Thoracic aorta (tissue), 2 donors: ENCODE measurements at places on chromosomes 6 and 20. TPM values are rescaled to one million over a fixed set of nuclear protein-coding genes. Genes with fewer than 3 reads are reported as not detected.
A peak's percentile ranks its signal among the peaks of the same experiment; 100 is the strongest.

DNA sequence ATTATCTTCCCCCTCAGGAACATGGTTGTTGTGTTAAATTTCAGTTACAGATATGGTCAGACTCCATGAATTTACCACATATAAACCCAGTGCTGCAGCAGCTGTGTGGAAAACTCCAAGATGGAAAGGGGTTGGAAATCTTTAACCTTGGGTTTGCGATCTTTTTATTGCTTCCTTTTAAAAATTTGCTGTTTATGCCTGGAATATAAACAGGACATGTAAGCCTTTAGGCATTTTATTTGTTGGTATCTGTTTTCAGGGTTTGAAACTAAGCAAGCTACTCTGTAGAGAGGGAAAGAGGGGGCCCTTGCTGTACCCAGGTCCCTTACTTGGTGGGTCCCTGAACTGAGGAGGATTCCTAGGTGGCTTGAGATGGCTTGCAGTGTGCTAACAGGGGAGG lies 778 bp downstream of the PKIG start:
- H3K36me3 ChIP-seq = no peaks in the 10 kb centered on the region
- DNase-seq = no peak
- no peaks in the 10 kb centered on the region for H3K27me3 ChIP-seq
- H3K27ac ChIP-seq = peak overlapping the region; percentile 88

GRCh38 chr20:32649697-32650400 lies 23.9 kb downstream of the C20orf203 start:
- no peaks in the 10 kb centered on the region for H3K36me3 ChIP-seq
- no peaks in the 10 kb centered on the region for H3K27me3 ChIP-seq
- no peak overlapping the region for H3K27ac ChIP-seq
- H3K4me3 ChIP-seq = no peak overlapping the region
- DNase-seq = no peak
- H3K4me1 ChIP-seq = no peaks in the 10 kb centered on the region

DNA sequence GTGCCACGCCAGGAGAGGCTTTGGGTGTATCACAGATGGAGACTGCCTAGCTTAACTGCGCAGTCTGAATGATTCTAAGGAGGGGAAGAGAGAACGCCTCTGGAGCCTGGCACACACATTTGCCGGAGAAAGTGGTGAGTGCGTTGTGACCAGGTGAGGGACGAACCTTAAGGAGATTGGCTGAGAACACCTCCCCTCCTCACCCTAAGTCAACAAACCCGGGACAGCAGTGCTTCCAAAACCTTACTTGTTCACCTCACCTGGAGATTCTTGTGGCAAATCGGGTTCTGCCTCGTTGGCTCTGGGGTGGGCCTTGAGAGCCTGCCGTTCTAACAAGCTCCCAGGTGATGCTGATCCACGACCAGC lies 9.4 kb downstream of the SYNJ2 start:
- peaks cover 30% of the 10 kb centered on the region for H3K4me1 ChIP-seq
- H3K27ac ChIP-seq = no peak overlapping the region
- no peaks in the 10 kb centered on the region for H3K27me3 ChIP-seq

The RAD21L1 gene
- not detected for total RNA-seq

GRCh38 chr6:44177691-44178423 lies 19.2 kb downstream of the CAPN11 start:
- peaks cover 31% of the 10 kb centered on the region for H3K4me1 ChIP-seq
- peak; percentile 25 for DNase-seq
- H3K27ac ChIP-seq = peak overlapping the region; percentile 66
- H3K4me3 ChIP-seq = no peak overlapping the region

DNA sequence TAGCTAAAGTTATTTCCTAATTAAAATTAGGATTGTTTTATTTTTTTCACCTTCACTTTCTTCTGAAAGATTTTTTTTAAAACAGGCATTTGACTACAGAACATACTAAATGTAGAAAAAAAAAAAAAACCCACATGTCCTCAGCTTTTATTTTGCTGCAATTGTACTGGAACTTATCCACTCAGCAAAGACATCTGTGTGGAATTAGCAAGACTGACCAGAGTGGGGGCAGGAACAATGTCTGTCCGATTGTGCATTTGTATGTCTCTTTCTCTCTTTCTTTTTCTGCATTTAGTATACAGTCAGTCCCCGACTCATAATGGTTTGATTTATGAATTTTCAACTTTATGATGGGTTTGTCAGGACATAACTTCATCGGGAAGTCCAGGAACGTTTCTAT lies 77.3 kb downstream of the CHD6 start:
- H3K4me1 ChIP-seq = peaks cover 19% of the 10 kb centered on the region
- H3K27ac ChIP-seq = peak overlapping the region; percentile 57
- no peaks in the 10 kb centered on the region for H3K27me3 ChIP-seq

- DNase-seq = no peak
- no peak overlapping the region for H3K27ac ChIP-seq
- H3K4me1 ChIP-seq = peaks cover 5% of the 10 kb centered on the region
- H3K36me3 ChIP-seq = no peaks in the 10 kb centered on the region
Observed at GRCh38 chr6:154861825-154862224, 128.6 kb downstream of the SCAF8 start.

The TFAP2B gene
- total RNA-seq = not detected

- H3K4me3 ChIP-seq = no peak overlapping the region
- no peak for DNase-seq
- H3K36me3 ChIP-seq = no peaks in the 10 kb centered on the region
Observed at GRCh38 chr6:7721649-7722048, 4.2 kb upstream of the BMP6 start.

DNA sequence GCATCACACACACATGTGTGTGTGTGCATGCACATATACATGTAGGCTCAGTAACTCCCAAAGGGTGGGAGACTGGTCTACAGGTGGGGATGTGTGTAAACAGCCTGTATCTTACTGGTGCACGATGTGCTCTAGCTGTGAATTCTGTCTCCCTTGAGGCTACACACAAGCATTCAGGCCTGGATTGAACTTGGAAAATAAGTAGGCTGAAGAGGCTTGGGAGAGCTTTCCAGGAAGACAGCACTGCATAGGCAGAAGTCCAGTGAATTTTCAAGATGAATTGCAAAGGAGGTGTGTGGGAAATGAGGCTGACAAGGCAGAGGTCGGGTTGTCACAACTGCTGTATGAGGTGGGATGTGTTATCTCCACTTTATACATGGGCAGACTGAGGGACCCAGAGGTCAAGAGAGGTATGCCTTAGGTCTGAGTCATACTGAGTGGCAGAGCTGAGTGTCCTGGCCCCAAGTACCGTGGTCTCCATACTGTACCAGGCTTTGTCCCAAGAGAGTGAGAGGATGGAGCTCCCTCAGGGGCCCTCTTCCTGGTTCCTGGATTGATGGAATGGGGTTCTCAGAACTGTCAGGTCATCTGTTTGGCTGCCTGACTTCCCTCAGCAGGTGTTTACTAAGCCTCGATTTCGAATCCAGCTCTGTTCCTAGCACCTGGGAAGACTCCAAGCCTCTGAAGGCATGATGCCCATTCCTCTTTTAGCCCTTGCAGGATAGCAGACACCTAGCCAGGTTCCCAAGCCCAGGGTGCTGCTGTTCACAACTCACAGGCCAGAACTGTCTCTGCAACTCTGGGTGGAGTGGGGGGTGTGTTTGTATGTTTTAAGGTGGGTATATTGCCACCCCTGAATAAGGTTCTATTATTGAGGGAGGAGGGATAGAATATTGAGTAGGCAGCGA lies 14.4 kb downstream of the SNPH start:
- H3K27me3 ChIP-seq = no peaks in the 10 kb centered on the region
- DNase-seq = no peak
- no peaks in the 10 kb centered on the region for H3K36me3 ChIP-seq

- no peak overlapping the region for H3K27ac ChIP-seq
- H3K4me3 ChIP-seq = no peak overlapping the region
- DNase-seq = no peak
- no peaks in the 10 kb centered on the region for H3K36me3 ChIP-seq
- peaks cover 12% of the 10 kb centered on the region for H3K4me1 ChIP-seq
- no peaks in the 10 kb centered on the region for H3K27me3 ChIP-seq
Observed at GRCh38 chr6:5339786-5340185, 78.5 kb downstream of the FARS2 start.

GRCh38 chr20:48538856-48539255 lies 288.9 kb downstream of the PREX1 start:
- H3K4me3 ChIP-seq = no peak overlapping the region
- H3K36me3 ChIP-seq = no peaks in the 10 kb centered on the region
- H3K4me1 ChIP-seq = no peaks in the 10 kb centered on the region
- H3K27me3 ChIP-seq = peaks cover 4% of the 10 kb centered on the region
- H3K27ac ChIP-seq = no peak overlapping the region

The DLK2 gene
- not detected for total RNA-seq

GRCh38 chr6:163643866-163644265 lies 229.3 kb downstream of the QKI start:
- no peak overlapping the region for H3K27ac ChIP-seq
- H3K36me3 ChIP-seq = no peaks in the 10 kb centered on the region
- DNase-seq = no peak
- no peaks in the 10 kb centered on the region for H3K27me3 ChIP-seq

- peaks cover 37% of the 10 kb centered on the region for H3K27me3 ChIP-seq
- H3K36me3 ChIP-seq = no peaks in the 10 kb centered on the region
- H3K4me3 ChIP-seq = peak overlapping the region; percentile 59
- DNase-seq = no peak
- H3K27ac ChIP-seq = no peak overlapping the region
Observed at GRCh38 chr6:133896344-133896721, 7.4 kb downstream of the TCF21 start.

DNA sequence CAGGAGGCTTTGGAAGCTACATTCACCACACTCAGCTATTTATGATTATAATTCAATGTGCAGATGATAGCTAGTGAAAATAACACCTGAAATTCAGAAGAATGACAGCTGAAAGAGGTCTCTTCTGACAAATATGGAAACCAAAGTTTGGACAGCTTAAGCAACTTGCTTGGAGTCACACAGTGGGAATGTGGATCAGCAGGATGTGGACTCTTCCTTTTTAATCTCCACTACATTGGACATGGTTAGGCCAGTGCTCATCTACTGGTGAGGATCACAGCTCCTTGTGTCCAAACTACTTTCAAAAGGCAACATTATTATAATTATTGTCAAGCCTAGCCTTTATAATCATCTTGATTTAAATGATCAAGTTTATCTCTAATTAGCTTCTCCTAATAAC lies 10.4 kb downstream of the TRAPPC3L start:
- DNase-seq = no peak
- H3K27me3 ChIP-seq = no peaks in the 10 kb centered on the region
- no peak overlapping the region for H3K27ac ChIP-seq

DNA sequence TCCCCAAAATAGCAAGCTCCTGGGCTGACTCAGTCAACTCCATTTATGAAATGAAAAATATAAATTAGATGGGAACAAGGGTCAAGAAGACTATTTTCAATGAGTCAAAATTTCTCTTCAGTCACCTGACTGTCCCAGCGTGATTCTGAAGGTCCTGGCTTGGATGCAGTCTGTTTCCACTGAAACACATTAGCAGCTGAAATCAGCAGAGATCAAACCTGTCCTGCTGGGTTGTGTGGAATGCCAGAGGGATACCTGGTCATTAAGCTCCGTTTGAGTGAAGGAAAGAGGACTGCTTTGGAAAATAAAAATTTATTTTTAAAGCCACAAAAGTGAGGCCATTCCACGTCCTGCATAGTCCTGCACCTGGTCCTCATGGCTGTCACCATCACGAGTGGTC lies 37.4 kb downstream of the PXDC1 start:
- H3K27ac ChIP-seq = no peak overlapping the region
- H3K27me3 ChIP-seq = no peaks in the 10 kb centered on the region
- H3K4me3 ChIP-seq = no peak overlapping the region
- DNase-seq = no peak
- H3K36me3 ChIP-seq = no peaks in the 10 kb centered on the region
- peaks cover 14% of the 10 kb centered on the region for H3K4me1 ChIP-seq

DNA sequence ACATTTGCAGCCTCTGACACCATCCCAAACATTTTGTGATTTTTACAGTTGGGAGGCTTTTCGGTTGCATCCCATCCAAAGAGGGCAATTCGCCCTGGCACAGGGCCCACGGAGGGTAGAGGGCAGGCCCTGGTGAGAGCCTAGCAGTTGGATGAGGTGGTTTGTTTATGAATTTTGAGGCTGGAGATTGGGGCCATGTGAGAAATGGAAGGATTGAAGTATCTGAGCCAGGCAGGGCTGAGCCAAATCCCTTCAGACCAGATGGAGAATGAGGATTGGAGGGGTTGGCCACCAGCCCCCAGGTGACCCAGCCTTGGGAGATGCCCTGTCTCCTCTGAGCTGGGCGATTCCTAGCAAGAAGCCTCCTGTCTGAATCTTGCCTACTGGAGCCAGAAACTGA lies 52.6 kb upstream of the CCDC167 start:
- H3K27me3 ChIP-seq = no peaks in the 10 kb centered on the region
- peak overlapping the region; percentile 57 for H3K27ac ChIP-seq
- H3K4me3 ChIP-seq = no peak overlapping the region
- no peak for DNase-seq
- no peaks in the 10 kb centered on the region for H3K36me3 ChIP-seq

The UBE2V1 gene
- total RNA-seq = 98.4 TPM

GRCh38 chr20:34017610-34018009 lies 23.9 kb downstream of the RALY start:
- no peaks in the 10 kb centered on the region for H3K27me3 ChIP-seq
- no peak for DNase-seq
- peak overlapping the region; percentile 9 for H3K27ac ChIP-seq

GRCh38 chr6:26158076-26158580 lies 70.9 kb downstream of the HFE start:
- H3K4me3 ChIP-seq = peak overlapping the region; percentile 90
- H3K27ac ChIP-seq = peak overlapping the region; percentile 99
- H3K36me3 ChIP-seq = no peaks in the 10 kb centered on the region

The TINAG gene
- total RNA-seq = not detected

- peaks cover 19% of the 10 kb centered on the region for H3K4me1 ChIP-seq
- DNase-seq = no peak
- H3K27ac ChIP-seq = no peak overlapping the region
- H3K4me3 ChIP-seq = no peak overlapping the region
- H3K36me3 ChIP-seq = no peaks in the 10 kb centered on the region
Observed at GRCh38 chr6:16503970-16504415, 257.3 kb downstream of the ATXN1 start.

The SLC2A4RG gene
- total RNA-seq = 36.2 TPM

The PBOV1 gene
- not detected for total RNA-seq

The PTPRA gene
- total RNA-seq = 36.7 TPM

- H3K4me1 ChIP-seq = no peaks in the 10 kb centered on the region
- H3K36me3 ChIP-seq = no peaks in the 10 kb centered on the region
- H3K27ac ChIP-seq = no peak overlapping the region
- DNase-seq = no peak
Observed at GRCh38 chr20:40843251-40843650, 154.2 kb upstream of the MAFB start.

The BAK1 gene
- 14.0 TPM for total RNA-seq

The OR2H1 gene
- total RNA-seq = not detected

DNA sequence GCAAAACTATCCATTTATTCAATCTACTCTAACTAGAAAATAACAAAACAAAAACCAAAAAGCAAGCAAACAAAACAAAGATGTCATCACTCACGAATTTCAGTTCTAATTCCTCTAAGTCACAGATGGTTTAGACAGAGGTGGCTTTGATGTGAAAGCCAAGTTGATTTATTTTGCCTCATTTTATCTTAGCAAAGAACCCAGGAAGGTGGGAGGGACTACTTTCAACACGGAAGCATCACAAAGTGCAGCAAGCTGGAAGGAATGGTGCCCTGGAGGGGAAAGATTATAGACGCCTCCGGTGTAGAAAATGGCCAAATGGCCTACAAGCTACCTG lies 88.4 kb downstream of the LAMP5 start:
- no peak overlapping the region for H3K27ac ChIP-seq
- DNase-seq = no peak
- H3K27me3 ChIP-seq = no peaks in the 10 kb centered on the region
- H3K4me3 ChIP-seq = no peak overlapping the region
- H3K36me3 ChIP-seq = no peaks in the 10 kb centered on the region

The CEP85L gene
- total RNA-seq = 13.3 TPM
